ENCODE measurements at places on chromosomes 16 and 17.

- no peak for DNase-seq
Observed at GRCh38 chr16:50685462-50686063, 4.5 kb upstream of the SNX20 start.

- DNase-seq, result no peak
Observed at GRCh38 chr17:1004769-1005295, 7.9 kb downstream of the TIMM22 start.

DNA sequence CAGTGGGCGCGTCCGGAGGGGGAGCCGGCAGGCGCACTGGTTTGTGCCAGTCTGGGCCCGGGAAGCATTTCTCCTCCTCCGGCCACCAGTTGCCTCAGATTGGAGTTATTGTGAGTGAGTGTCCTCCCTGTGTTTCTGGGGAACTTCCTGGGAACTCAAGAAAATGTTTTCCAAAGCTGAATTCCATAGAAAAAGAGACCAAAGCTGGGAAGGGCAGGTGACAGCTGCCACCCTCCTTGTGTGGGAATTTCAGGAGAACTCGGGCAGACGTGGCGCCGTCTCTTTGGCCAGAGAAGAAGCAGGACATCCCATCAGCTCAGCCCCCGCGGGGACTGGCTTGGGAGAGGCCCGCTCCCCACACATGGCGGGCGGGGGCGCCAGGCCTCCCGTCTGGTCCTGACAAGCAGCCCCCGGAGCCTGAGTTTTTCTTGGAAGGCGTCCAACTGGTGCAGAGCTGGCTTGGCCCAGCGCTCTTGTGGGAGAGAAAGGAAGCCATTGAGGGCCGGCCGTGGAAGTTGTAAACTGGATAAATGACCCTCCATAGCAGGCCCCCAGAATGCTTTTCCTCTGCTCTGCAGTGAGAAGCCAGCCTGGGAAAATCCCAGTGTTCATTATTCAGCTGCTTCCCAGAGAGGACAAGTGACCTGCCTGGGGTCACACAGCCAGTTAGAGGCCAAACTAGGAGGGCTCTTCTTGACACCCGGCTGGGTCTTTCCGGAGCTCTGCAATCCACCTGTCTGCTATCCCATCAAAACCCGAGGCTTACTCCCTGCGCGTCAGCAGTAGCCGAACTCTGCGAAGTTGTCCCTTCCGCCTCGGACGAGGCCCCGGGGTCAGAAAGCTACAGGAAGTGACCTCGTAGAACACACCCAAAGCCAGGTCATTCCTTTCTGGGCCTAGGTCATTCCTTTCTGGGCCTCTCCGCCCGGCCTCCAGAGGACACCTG, 39.2 kb upstream of the GSE1 start:
- no peak for DNase-seq

DNA sequence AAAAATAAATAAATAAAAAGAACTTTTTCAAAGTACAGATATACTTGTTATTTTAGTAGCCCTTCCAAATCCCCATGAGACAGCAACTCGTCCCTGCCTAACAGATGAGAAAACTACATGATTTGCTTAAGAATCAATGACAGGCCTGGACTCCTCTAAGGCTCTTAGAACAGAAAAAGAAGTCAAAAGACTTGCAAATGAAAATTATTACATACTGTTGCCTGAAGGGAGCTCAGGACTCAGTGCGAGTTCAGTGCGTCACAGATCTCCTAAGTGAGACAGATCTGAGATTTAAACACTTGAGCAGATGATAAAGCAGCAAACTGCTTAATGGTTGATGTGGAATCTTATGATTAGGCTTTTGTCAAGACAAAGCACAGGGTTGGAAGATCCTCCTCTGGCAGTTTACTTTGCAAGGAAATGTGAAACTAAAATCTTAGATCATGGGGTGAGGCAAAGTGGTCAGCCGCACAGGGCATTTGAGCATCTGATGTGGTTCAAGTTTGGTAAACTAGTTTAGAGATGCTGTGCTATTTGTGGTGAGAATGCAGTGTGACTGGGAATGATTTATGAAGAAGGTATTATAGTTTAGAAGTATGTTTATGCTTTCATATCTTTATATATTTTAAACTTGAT, 138.1 kb downstream of the TRIM37 start:
- DNase-seq, result no peak

GRCh38 chr16:76784530-76784929, 406.5 kb upstream of the MON1B start:
- no peak for DNase-seq
